ENCODE measurements at places on chromosomes 3 and 15. TPM values are rescaled to one million over a fixed set of nuclear protein-coding genes. Genes with fewer than 3 reads are reported as not detected.

DNA sequence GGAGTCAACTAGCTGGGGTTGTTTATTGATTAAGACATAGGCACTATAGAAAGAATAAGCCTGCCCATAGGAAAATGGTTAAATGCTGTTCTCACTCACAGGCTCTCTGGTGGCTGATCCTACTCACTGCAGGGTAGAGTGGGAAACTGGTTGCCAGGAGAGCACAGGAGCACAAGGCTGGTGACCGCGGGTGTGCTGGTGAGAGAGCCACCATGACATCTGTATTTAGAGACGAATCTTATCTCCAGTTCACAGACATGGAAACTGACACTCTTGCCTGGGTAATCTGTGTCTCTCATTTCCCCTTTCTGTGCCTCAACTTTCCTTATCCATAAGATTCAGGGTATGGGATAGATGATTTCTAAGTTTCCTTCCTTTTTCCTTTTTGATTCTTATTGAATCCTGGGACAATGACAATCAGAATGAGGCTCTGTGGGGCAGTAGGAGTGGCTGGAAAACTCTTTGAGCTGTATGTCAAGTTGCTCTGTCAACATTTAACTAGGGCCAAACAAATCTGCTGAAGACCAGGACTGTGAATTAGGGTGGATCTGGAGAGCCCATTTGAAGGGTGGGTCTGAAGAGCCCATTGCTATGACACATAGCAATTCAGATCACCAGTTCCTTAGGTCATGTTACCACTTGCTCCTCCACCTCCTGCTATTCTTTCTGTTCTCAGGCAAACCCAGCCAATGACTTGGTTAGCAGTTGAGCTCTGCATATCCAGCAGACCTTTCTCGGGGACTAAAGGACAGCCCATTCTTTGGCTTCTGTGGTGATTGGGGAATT, 286.1 kb upstream of the TBL1XR1 start:
- no peak for DNase-seq

DNA sequence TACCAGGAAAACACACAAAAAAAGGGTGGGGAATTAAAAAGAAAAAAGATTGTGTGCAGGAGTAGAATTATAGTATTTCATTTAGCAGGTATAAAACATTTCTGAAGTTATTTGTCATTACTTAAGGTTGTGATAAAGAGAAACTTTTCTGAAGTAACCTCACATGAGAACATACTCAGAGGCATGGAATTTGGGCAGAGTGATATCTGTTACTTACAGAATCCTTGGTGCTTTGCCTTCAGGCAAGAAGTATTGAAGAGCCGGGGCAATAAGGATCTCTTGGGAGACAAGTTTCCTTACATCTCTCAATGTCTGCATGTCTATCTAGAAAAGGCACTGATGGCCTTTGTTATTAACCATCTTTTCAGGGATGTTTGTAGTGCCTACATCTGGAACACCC, 179.7 kb upstream of the ROBO1 start:
- DNase-seq, result no peak

KY gene
- polyA plus RNA-seq, result 0.44 TPM

- DNase-seq, result no peak
Observed at GRCh38 chr3:133843634-133844033, 38.0 kb downstream of the SRPRB start.

ASB14 gene
- not detected for polyA plus RNA-seq

GRCh38 chr3:168021737-168022450, 73.8 kb downstream of the GOLIM4 start:
- DNase-seq, result no peak

GRCh38 chr15:26720546-26720945, 52.3 kb downstream of the GABRB3 start:
- no peak for DNase-seq

ARHGEF26 gene
- polyA plus RNA-seq, result 14.4 TPM
